ENCODE measurements at places on chromosomes 1 and 21.

DNA sequence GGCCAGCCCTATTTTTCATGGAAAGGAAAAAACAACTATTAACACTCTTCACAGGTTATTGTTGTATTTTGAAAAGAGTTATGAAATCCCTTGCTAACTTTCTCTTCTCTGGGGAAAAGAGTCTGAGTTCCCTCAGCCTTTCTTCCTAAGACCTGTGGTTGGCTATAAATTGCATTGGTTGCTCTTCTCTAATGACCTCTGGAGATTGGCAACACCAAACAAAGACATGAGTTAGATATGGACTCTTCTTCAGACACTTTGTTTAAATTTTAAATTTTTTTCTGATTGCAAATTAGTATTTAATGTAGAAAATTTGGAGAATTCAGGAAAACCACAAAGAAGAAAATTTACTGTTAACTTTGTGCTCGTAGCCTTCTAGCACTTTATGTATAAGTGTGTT is 275.7 kb downstream of the PBX1 start:
- DNase-seq: no peak

DNA sequence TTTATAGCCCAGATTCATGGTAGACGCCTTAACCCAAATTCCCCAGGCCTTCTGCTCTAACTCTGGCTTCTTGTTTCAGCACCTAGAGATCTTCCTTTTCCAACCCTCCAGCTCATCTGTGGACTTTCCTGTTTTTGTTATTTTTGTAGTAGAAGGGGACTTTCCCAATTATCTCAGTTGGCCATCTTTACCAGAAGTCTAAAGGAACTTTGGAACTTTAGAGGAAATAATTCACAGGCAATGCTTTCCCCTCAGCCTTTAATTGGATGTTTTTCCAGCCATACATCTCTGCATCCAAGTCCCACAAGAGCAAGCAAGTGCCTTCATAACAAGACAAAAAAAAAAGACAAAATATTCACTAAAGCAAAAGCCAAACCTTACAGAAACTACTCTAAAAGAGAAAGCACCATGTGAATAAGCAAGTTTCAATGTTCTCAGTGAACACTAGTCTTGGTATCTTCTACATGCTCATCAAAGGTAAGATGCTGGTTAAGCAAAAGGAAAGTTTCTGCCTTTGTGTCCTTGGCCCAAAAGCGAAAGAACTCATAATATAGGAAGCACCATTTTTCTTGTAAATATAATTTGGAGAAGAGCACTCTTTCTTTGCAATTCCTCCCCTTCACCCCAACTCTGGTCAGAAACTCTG is 377.3 kb downstream of the SETD4 start:
- DNase-seq: no peak

- DNase-seq: no peak
Measured at GRCh38 chr21:22900490-22900889, 1902.3 kb downstream of the NCAM2 start.

DNA sequence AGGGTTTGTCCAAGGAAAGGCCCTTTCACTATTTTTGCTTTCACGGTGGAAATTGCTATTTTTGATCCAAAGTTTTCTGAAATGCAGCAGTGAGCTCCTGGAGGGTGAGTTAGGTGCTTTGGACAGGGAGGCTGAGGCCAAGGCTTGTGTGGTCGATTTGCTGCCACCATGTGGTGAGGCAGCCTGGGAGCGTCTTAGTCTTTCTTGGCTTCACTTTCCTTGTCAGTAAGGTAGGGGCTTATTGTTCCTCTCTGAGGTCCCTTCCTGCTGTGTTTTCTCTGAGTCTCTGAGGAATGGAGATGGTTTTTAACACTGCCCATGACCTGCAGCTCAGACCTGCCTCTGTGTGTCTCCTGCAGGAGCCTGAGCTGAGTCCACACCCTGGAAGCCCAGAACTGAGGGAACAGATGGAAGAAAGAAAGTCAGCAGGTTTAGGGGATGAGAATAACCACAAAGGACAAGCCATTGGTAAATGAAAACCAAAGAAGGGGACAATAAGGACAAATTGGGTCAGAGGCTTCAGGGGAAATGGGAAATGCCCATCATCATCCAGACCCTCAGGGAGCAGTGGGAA is 20.1 kb upstream of the S100A10 start:
- no peak for DNase-seq

DNA sequence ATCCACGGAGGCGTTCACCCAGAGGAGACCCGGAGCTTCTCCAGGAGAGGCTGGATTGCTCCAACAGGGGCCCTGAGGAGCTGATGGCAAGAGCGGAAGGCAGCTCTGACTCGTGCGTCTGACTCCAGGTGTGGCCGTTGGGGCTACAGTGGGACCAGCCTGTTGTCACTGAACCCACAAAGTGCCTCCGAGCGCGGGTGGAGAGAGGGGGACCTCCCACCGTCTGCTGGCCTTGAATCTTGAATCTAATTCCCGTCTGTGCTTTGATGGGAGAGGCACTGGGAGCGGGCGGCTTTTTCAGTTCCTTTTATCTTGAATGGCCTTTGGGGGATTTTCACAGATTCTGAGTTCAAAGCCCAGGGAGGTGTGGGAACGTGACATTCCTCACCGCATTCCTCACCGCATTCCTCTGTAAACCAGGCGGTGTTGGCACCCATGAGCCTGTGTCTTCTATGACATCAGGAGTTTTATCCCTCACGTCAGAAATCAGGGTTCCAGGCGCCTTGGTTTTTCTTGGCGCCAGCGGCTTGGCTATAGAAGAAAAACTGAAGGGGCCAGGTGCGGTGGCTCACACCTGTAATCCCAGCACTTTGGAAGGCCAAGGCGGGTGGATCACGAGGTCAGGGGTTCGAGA is 39.2 kb upstream of the COL18A1 start:
- DNase-seq: no peak

DNA sequence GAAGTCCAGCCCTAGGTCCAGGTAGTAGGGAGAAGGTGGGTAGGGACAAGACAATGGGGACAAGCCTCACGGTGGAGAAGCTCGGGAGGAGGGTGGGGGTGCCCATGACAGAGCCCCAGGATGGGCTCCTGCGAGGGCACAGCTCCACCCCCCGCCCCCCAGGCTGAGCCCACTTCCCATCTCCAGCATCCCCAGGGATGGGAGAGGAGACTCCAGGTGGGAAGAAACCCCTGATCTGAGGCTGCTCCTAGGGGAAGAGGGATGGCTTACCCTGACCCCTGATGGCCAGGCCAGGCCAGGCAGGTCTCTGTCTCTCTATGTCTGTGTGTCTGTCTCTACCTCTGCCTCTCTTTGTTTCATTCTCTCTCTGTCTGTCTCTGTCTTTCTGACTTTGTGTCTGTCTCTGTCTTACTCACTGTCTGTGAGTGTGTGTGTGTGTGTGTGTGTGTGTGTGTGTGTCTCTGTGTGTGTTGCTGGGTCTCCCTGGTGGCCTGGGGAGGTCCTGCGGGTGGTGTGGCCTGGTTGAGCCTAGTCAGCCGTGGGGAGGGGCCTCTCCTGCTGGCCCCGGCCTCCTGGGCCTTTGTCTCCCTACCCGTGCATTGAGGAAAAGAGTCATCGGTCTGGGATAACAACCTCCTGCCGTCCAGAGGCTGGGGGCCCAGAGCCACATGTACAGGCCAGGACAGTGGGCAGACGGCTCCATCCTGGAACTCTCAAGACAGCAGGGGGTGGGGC is 45.7 kb downstream of the WNT9A start:
- DNase-seq: peak; percentile 27

GRCh38 chr1:198191117-198191516 is 34.3 kb downstream of the NEK7 start:
- no peak for DNase-seq

- DNase-seq: no peak
Measured at GRCh38 chr1:179941454-179941853, 13.2 kb upstream of the CEP350 start.

- DNase-seq: no peak
Measured at GRCh38 chr1:228210076-228210651, 2.3 kb downstream of the OBSCN start.

- no peak for DNase-seq
Measured at GRCh38 chr1:224528900-224529299, 87.2 kb upstream of the CNIH3 start.

GRCh38 chr1:182595641-182596240 is 6.7 kb upstream of the RNASEL start:
- peak; percentile 75 for DNase-seq

DNA sequence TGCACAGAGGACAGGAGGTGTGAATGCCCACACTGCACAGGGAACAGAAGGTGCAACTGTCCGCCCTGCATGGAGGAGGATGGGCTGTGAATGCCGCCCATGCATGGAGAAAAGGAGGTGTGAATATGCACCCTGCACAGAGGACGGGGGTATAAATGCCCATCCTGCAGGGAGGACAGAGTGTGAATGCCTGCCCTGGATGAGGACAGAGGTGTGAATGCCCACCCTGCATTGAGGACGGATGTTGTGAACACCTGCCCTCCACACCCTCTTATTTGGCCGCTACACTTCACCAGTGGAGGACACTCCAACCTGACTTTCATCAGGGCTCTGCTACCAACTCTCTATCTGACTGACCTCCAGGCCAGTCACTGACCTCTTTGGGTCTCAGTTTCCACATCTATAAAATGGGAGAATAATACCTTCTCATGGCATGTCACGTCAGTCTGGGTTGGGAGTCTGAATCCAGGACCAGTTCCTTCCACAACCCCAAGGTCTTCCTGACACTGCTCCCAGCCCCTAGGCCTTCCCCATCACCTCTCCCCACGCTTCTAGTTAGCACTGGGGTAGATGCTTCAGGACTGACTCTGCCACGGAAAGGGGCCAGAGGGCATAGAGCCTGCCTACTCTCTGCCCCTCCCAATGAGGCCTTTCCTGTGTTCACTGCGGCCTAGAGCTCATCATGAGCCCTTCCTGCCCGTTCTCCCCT is 28.4 kb downstream of the ZBTB17 start:
- DNase-seq: no peak

- DNase-seq: no peak
Measured at GRCh38 chr1:44610527-44611148, 63.6 kb downstream of the TMEM53 start.

GRCh38 chr1:244084763-244085162 is 33.7 kb downstream of the ZBTB18 start:
- no peak for DNase-seq

DNA sequence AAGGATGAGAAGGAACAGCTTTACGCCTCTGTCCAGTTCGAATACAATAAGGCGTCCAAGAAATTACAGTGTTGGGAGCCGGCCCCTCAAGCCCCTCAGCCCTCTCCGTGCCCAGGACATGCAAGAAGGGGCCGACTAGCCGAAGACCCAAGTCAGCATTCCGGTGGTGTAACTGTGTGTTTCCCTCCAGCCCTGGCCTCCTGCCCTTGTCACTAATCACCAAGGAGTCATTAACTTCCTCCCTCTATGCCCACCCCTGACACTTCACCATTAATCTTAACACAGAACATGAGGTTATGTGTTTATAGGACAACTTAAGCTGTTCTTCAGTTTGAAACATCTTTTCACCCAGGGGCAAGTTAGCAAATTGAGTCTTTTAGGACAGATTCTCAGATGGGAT is 16.4 kb upstream of the C4BPB start:
- DNase-seq: no peak

DNA sequence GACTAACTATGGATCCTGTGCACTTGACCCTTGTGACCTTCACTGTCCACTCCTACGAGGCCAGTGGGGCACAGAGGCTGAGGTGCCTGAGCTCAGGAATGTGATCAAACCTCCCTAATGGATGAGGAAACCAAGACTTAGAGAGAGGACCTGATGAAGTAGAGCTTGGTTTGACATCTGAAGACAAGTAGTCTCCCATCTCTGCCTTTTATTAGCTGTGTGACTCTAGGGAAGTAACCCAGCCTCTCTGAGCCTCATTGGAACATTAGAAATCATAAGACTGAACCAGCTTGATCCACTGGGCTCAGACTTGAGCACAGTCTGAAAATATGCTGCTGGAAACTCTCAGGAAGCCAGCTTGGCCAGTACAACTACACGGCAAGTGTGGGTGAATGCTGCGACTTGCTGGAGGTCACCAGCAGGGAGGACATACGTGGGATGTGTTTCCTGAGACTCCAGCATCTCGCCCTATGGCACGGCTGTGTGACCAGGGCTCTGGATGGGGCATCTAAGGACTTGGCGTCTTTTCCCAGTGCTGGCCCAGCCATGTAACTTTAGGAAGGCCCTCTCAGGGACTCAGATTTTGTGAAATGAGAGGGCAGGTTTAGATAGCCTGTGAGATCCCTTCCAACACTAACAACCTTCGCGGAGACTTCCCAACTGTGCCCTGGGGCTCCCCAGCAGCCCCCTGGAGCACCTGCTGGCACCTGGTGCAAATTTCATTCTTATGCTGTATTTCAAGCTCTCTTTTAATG is 10.5 kb downstream of the CDCP2 start:
- no peak for DNase-seq

GRCh38 chr1:173195596-173196088 is 11.5 kb downstream of the TNFSF4 start:
- DNase-seq: no peak

DNA sequence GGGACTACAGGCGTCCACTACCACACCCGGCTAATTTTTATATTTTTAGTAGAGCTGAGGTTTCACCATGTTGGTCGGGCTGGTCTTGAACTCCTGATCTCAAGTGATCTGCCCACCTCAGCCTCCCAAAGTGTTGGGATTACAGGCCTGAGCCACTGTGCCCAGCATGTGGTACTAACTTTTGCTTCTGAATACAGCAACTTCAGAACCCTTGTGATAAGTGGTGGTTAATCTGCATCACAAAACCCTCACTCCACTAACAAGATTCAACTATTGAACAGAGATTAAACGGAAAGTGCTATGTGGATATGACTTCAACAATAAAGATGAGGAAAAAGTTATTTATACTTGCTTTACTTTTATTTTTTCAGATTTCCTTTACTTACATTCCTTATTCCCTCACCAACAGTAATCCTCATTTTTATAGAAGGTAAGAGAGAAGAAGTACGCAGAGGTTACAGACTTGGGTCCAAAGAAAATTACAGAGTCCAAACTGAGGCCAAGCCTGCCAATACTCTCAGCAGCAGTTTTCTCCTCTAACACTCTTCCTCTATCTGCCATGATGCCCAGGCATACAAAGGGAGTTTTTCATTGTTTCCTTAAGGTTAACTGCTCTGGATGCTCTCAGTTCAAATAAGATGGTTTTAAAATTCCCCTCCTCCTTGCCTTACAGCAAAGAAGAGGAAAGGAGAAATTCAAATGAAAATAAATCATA is 44.3 kb downstream of the SLC16A1 start:
- no peak for DNase-seq

DNA sequence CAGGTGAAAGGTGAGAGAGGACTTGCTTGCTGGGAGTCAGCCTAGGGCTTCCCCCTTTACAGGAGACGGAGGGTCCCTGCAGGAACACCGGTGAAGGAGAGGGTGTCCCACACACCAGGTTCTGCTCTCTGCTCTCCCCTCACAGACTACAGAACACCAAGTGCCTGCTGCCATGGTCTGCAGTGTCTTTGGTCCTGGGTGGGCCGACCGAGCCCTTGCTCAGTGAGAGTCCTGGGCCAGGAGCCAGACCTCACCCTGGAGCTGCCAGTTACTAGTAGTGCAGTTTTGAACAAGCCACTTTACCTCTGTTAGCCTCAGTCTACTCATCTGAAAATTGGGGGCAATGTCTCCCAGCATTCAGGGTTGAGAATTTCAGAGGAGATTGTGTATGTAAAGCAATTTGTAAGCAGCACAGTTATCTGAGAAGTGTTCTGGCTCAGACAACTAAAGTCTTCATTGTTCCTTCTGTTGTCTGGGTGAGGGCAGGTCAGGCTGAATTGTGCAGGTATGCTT is 2.7 kb upstream of the IL6R start:
- no peak for DNase-seq

Measured in femur (tissue), 1 donor.